Aorta (tissue), 5 donors: ENCODE measurements at places on chromosomes 1 and 21. TPM values are rescaled to one million over a fixed set of nuclear protein-coding genes. Genes with fewer than 3 reads are reported as not detected.

DNA sequence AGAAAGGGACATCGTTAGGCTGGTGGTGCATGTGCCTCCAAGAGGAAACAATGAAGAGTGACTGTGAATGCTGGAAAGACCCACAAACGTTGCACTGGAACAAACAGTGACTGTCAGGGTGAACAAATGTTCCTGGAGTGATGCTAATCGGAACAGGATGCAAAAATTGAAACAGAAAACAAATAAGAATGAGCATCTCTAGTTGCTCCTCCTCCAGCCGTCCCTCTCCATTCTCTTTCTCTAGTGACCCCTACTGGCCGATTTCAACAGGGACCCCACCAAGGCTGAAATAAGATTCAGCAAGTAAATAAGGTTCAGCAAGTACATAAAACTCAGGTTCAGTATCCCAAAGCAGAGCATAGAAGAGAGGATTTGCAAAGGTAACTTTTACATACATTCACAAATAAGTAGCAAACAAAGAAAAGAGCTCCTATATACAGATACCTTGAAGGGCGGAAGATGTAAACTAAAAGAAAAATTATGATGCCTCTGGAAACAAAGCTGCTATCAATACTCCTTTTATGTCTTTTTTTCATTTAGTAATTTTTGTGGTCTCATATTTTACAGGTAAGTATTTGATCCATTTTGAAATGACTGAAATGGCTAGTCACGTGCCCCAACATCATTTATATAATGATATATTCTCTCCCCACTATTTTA lies 836.1 kb upstream of the ADAMTS5 start:
- H3K27me3 ChIP-seq: no peaks in the 10 kb centered on the region
- H3K4me1 ChIP-seq: no peaks in the 10 kb centered on the region
- H3K27ac ChIP-seq: no peak overlapping the region
- no peaks in the 10 kb centered on the region for H3K36me3 ChIP-seq

- no peak for DNase-seq
- no peaks in the 10 kb centered on the region for H3K36me3 ChIP-seq
- H3K27ac ChIP-seq: no peak overlapping the region
- no peak overlapping the region for H3K4me3 ChIP-seq
These were observed 81.9 kb downstream of the SIM2 start for GRCh38 chr21:36780861-36781260.

The FAM151A gene
- not detected for total RNA-seq

DNA sequence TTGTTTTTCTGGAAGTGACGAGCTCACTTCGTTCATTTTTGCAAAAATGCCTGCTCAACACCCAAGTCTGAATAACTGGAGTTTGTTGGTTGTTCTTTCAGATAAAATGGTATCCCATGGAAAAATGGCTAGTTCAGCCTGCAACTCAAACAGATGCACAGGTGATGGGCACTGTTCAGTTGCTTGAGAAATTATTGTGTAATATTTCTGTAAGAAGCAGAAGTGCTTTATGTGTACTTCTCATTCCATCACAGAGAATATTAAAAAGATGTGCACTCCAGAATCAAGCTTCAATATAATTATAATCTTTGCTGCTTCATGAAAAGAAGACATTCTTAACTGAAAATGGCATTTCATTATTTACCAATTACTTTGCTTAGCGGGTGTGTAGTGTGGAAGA lies 9.1 kb downstream of the SYT2 start:
- no peaks in the 10 kb centered on the region for H3K36me3 ChIP-seq
- H3K27me3 ChIP-seq: no peaks in the 10 kb centered on the region
- no peak overlapping the region for H3K4me3 ChIP-seq
- no peak overlapping the region for H3K27ac ChIP-seq
- DNase-seq: no peak
- no peaks in the 10 kb centered on the region for H3K4me1 ChIP-seq

The FCER1G gene
- total RNA-seq: 74.0 TPM

DNA sequence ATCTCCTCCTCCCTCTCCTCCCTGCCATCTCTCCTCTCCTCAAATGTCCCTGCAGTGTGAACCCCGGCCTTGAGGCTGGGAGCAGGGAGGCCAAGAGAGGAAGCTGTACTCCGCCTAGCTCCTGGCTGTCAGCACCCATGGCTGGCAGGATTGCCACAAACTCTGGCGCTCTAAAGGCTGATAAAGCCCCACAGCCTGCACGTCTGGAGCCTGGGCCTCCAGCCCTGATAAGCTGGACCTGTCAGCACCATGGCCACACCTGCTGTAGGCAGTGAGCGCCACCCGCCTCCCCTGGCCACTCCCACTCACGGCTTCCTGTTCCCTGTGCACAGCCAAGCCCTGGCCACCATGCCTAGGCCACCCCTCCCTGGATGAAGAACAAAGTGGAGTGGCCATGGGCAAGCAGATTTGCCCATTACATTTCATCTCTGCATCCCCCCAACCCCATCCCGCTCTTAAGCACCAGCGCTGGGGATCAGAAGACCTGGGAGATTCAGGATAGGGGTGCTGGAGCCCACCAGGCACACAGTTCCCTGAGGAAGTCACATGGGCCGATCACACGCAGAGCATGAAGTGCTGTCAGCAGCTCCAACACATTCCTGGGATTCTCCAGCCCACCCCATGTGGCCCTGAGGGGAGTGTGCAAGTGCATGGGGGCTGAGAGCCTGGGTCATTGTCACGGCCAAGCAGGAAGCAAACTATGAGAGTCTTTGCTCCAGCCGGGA lies 24.2 kb upstream of the NPPB start:
- no peak for DNase-seq
- H3K4me1 ChIP-seq: no peaks in the 10 kb centered on the region
- no peak overlapping the region for H3K4me3 ChIP-seq
- no peak overlapping the region for H3K27ac ChIP-seq
- no peaks in the 10 kb centered on the region for H3K36me3 ChIP-seq
